ENCODE measurements at places on chromosomes 12 and 14.

GRCh38 chr12:18864900-18865561 lies 127.1 kb downstream of the CAPZA3 start:
- DNase-seq = no peak

GRCh38 chr12:42332301-42333285 lies 6.6 kb downstream of the PPHLN1 start:
- DNase-seq = peak; percentile 42

DNA sequence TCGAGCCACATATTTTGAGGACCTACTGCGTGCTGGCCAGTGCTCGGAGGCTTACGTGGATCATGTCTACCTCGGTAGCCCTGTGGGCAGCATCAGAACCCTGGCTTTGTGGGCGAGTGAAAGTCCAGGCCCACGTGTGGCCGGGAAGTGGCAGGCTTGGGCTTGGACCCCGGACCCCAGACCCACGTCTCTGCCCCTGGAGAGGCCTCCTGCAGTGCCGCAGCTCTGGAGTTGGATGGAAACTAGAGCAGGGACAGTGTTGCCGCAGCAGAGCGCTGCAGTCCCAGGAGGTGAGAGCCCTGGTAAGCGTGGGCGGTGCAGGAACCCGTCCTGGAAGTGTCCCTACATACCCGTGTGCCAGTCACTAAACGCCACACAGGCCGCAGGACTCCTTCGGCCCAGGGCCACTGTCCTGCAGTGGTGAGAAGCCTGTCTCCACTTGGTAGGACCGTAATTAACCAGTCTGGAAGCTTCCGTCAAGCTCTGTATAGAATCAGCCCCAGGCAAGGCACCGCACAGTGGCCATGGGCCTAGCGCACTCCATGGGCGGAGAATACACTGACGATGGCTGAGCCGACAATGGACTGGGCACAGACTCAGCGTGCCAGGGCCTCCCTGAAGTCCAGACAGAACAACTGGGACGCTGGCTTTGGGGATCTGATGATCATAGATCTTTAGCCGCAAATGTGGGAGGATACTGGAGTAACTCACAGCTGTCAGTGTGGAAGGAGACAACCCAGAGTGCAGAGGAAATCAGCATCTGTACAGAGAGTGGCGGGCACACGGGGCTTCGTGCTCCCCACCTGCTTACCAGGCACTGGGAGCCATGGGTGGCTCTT lies 219.5 kb downstream of the KIF26A start:
- DNase-seq = no peak

- DNase-seq = no peak
Measured at GRCh38 chr14:75806352-75806832, 145.3 kb downstream of the TTLL5 start.

GRCh38 chr12:47801170-47801903 lies 18.4 kb downstream of the HDAC7 start:
- DNase-seq = no peak

GRCh38 chr12:31962076-31962475 lies 2.9 kb downstream of the RESF1 start:
- DNase-seq = no peak

GRCh38 chr14:98931911-98932310 lies 340.1 kb downstream of the BCL11B start:
- no peak for DNase-seq

- DNase-seq = no peak
Measured at GRCh38 chr14:96748362-96748761, 48.8 kb upstream of the VRK1 start.

GRCh38 chr14:89807892-89808291 lies 146.6 kb downstream of the EFCAB11 start:
- DNase-seq = no peak

All from NCI-H526 treated with DMSO at 0.1 percent for 48 hours (cell line).